ENCODE measurements at places on chromosomes 2 and 18. TPM values are rescaled to one million over a fixed set of nuclear protein-coding genes. Genes with fewer than 3 reads are reported as not detected.
A peak's percentile ranks its signal among the peaks of the same experiment; 100 is the strongest.

DNA sequence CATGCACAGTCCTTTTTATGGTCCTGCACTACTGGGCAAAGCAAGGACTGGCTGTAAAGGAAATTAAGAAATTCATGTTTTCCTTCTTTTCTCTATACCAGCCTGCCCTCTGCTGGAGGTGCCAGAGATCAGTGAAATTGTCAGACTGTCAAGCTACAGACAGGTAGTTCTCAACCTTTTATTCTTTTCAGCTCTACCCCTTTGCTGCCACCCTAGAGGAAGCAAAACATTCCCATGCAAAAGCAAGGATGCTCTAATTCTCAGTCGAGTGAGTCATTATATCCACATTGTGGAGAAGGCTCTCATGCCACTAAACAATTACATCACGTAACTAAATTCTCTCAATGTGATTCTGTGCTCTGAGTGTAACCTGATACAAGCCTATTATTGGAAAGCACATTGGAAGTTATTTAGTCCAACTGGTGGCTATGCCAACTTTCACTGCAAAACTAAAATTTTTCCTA is 25.0 kb upstream of the RAPGEF4 start:
- peak; percentile 48 for DNase-seq

DNA sequence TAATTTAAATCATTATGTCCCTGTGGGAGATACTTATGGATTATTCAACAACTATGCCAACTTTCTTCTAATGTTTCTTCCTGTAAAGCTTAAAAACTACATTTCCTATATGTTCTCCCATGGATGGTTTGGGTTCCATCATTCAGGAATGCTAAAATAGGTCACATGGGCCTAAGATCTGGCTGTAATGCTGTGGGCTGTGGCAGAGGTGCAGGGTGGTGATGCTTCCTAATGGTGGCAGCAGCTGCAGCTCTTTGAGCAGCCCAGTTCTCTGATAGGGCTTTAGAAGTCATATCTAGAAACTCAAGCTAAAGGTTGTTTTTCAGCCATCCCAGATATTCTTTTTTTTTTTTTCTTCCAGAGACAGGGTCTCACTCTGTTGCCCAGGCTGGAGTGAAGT is 266.1 kb downstream of the ZNF385B start:
- no peak for DNase-seq

DNA sequence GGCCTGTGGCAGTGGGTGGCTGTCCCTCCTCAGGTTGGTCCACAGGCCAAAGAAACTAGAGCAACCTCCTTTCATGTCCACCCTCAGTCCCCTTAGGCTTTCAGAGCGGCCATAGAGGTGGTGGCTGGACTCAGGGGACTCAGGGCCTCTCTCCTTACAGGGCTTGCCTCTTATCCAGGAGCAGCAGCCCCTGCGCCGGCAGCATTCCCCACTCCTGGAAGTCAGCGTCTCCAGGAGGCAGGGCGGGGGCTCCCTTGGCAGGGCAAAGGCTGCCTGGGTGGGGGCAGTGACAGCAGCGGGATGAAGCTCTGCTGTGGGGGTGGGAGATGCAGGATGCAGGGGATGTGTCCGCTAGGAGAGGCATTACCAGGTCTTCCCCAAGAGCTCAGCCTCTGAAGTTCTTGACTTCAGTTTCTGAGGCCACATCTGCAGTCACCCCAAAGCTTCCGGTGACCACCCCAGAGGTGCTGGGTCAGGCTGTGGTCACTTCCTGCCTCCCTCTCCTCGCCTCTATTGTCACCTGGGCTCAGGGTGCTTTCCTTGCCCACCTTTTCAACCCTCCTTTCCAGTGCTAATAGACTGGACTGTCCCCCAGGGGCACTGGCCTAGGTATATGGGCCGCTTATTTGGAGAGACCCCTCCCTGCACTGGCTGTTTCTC is 8.6 kb upstream of the GPR55 start:
- no peak for DNase-seq

- DNase-seq, result no peak
Measured at GRCh38 chr18:51194604-51195003, 2.9 kb downstream of the MEX3C start.

- DNase-seq, result no peak
Measured at GRCh38 chr2:46909771-46910419, 5.7 kb downstream of the MCFD2 start.

- DNase-seq, result no peak
Measured at GRCh38 chr2:6960659-6961058, 43.4 kb downstream of the RNF144A start.

GRCh38 chr2:205086662-205087061 is 541.4 kb downstream of the PARD3B start:
- no peak for DNase-seq

- no peak for DNase-seq
Measured at GRCh38 chr18:49817947-49818346, 4.6 kb upstream of the ACAA2 start.

GRCh38 chr2:168626096-168626495 is 170.0 kb downstream of the CERS6 start:
- no peak for DNase-seq

GRCh38 chr2:53051157-53051556 is 716.4 kb upstream of the CHAC2 start:
- no peak for DNase-seq

SERPINB4 gene
- not detected for total RNA-seq

POTEC gene
- not detected for total RNA-seq
